ENCODE measurements at places on chromosomes 12 and 14.

GRCh38 chr12:128844031-128844635 is 9.1 kb upstream of the GLT1D1 start:
- no peak for DNase-seq

DNA sequence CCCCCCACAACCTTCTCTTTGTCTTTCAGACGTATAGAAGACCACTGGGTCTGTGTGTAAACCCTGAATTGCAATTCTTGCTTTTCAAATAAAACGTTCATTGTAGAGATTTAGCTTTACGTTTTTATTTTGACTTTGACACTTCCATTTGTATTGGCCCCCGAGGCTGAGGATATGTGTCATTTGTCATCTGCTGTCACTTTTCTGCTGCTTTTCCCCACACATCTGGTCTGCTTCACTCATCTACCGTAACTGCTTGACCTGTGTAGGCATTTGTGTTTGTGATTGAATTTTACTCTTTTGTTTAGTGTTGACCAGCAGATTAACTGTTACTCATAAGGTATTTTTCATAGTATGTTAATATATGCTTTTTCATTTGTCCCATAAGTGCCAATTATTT is 157.2 kb upstream of the SYT10 start:
- DNase-seq: no peak

DNA sequence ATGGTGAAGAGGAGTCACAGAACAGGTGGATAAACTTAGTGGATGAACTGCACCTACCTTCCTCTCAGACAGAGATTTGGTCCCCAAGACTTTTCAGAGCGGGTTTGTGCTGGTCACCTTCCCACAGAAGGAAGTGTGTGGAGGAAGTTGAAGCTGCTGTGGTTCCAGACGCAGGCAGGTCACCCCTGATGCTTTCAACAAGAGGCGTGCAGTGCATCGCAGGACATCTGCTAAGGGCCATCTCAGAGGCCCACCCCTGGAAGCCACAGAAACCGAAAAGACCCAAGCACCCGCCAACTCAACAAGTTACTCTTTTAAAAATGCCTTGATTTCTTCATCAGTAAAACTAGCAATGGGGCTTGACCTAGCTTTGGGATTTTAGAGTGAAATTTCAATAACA is 1.0 kb upstream of the GPX2 start:
- DNase-seq: no peak

GRCh38 chr12:94183708-94184379 is 35.5 kb downstream of the PLXNC1 start:
- DNase-seq: no peak

DNA sequence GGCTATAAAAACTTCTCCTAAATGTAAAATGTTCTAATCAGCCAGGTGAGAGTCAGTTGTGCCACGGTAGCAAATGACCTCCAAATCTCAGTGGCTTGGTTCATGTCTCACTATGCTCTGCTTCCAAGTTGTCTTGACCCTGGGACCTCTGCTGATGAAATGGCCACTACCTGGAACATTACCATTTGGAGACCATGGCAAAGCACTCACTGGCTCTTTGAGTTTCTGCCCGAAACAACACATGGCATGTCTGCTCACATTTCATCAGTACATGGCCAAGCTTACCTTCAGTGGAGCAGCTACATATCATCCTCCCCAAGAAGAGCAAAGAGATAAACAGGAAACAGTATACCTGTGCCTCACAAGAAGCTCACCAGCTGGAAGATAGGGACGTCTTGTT is 40.2 kb downstream of the PLEKHG7 start:
- DNase-seq: no peak

- no peak for DNase-seq
These were observed 42.2 kb downstream of the SLC17A8 start for GRCh38 chr12:100399095-100399494.
